ENCODE measurements at places on chromosomes 6 and 20. TPM values are rescaled to one million over a fixed set of nuclear protein-coding genes. Genes with fewer than 3 reads are reported as not detected.

- DNase-seq = no peak
Measured at GRCh38 chr6:45428727-45429126, 51.0 kb upstream of the SUPT3H start.

DNA sequence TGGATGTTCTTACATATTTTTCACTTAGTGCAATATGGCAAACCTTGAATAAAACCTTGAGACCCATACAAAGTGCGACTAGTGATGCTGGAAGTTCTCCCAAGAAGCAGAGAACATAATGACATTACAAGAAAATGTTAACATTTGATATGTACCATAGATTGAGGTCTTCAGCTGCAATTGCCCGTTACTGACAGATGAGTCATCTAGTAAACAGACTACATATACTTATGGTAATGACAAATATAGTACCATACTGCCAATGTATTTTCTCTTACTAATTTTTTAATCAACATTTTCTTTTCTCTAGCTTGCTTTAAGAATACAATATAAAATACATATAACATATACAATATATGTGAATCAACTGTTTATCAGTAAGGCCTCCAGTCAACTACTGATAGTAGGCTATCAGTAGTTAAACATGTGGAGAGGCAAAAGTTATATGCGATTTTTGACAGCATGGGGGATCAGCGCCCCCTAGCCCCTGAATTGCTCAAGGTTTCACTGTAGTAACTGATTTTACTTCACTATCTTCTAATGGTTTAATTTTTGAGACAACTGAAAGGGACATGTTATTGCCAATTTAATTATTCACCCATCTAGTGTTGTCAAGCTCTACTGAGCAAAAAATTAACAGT lies 166.7 kb upstream of the ADGRB3 start:
- DNase-seq = no peak

Gene PRDM1
- 3.0 TPM for total RNA-seq

DNA sequence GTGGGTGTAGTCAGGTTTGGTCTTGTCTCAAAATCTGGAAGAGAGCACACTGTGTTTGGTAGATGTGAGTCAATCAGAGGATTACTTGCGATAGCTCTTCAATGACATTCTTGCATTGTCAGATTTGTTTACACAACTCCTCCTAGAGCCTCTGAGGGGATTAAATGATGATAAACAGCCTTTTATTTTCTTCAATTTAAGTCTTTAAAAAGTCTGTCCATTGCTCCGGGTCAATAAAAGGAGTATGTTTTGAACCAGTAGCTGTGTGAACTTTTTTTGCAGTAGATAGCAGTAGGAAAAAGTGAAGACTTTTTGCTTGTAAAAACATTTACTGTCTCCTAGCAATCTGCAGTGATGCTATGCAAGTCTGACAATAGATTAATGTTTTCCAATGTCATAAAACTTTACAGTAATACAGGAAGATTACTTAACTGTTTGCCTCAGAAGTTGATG lies 49.9 kb downstream of the GJA1 start:
- DNase-seq = no peak

Gene LTB
- not detected for total RNA-seq
